Activated T-cell treated with anti-CD3 and anti-CD28 coated beads, Interleukin-2, amount 50 U/mL, for 72 hours (primary cell): ENCODE measurements at places on chromosomes 11 and 22. TPM values are rescaled to one million over a fixed set of nuclear protein-coding genes. Genes with fewer than 3 reads are reported as not detected.

- H3K4me3 ChIP-seq: no peak overlapping the region
- no peak overlapping the region for H3K27ac ChIP-seq
- DNase-seq: no peak
- H3K27me3 ChIP-seq: no peaks in the 10 kb centered on the region
- peaks cover 57% of the 10 kb centered on the region for H3K4me1 ChIP-seq
These were observed 101.4 kb downstream of the ZBTB16 start for GRCh38 chr11:114160894-114161293.

- no peaks in the 10 kb centered on the region for H3K27me3 ChIP-seq
- peaks cover 15% of the 10 kb centered on the region for H3K36me3 ChIP-seq
- peaks cover 15% of the 10 kb centered on the region for H3K4me1 ChIP-seq
- no peak for DNase-seq
- no peak overlapping the region for H3K27ac ChIP-seq
These were observed 35.9 kb downstream of the MUC6 start for GRCh38 chr11:1000357-1001278.

HEPN1 gene
- total RNA-seq: not detected

GRK3 gene
- 25.9 TPM for total RNA-seq

GRCh38 chr22:49540913-49541692 lies 286.6 kb downstream of the BRD1 start:
- H3K27me3 ChIP-seq: no peaks in the 10 kb centered on the region
- H3K4me3 ChIP-seq: no peak overlapping the region
- no peaks in the 10 kb centered on the region for H3K36me3 ChIP-seq
- no peak overlapping the region for H3K27ac ChIP-seq
- no peaks in the 10 kb centered on the region for H3K4me1 ChIP-seq
- no peak for DNase-seq

HOATZ gene
- total RNA-seq: not detected
